BJ (cell line): ENCODE measurements at places on chromosomes 1 and 21.

DNA sequence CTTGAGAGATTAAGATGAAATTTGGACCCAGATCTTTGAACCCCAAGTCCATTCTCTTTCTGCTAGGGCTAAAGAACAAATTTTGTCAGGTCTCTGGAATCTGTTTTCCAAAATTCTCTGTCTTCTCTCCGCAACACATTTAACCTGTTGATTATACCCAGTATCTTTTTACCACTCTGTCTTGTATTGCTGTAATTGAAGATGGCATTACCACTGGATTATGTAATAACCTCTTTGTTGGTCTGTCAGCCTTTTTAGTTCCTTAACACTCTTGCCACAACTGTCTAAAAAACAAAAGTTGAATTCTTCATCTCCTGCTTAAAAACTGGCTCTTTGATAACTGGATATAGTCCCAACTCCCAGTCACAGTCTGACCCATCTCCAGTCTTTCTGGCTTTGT is 3.0 kb downstream of the SRP9 start:
- DNase-seq = no peak

DNA sequence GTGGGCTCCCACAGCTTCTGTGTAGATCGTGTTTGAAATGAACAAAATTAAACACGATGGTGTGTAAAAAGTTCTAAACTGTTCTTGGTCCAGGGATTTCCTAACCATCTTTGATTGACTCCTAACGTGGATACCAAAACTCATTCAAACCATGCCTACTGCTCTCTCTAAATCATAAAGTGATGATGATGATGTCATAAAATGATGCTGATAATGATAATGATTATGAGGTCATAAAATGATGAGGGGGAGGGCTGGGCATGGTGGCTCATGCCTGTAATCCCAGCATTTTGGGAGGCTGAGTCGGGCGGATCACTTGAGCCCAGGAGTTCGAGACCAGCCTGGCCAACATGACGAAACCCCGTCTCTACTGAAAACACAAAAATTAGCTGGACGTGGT is 133.3 kb upstream of the COA6 start:
- DNase-seq = no peak

- DNase-seq = no peak
Observed at GRCh38 chr1:228936881-228937280, 201.6 kb downstream of the RHOU start.

DNA sequence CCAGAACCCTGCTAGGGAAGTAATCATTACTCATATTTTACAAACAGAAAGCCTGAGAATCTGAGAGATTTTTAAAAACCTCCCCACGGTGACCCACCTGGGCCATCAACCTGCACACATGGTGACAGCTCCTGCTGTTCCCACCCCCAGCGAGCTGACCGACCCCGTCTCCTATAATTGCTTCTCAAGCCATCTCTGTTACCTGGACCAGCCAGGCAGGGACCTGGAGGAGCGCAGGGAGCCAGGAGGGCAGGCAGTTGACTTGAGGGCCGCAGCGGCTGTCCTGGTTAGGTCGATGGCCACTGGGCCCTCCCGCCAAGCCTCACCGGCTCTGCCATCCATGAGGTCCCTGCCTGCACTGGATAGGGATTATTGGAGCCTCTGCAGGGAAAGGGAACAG is 7.7 kb downstream of the TFF2 start:
- DNase-seq = no peak

DNA sequence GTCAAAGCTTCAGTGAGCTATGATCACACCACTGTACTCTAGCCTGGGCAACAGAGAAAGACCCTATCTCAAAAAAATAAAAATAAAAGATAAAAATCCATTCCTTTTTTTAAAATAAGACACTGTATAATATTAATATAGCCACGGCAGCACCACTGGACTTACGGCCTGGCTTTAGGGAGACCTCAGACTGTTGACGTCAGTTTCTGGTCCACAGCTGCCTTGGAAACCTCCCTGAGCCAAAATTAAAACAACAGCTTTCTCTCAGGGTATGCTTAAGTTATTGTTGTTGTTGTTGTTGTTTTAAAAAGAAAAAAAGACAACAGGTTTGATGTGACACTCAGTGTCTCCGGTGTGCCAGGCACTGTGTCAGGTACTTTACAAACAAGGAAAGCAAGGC is 42.0 kb downstream of the CAPZB start:
- no peak for DNase-seq
